ENCODE measurements at places on chromosomes 3 and 15.

GRCh38 chr3:129291236-129291886 lies 12.7 kb downstream of the HMCES start:
- no peak for DNase-seq

DNA sequence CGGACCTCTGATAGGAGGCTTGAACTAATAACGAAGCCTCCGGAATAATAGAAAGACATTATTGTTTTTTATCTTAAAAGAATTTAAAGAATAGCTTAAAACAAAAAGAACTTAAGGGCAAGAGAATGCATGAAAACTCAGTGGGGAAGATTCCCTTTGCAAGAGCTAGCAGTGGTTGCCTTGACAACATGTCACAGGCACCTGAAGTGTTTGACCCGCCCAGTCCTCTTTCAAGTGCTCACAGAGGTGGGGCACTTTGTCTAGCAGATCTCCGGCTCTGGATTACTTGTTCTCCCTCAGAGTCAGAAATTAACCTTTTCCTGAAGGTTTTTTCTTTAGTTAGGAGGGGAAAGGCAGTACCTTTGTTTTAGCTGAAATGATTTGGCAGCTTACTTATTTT lies 37.8 kb downstream of the LARS2 start:
- DNase-seq: no peak

DNA sequence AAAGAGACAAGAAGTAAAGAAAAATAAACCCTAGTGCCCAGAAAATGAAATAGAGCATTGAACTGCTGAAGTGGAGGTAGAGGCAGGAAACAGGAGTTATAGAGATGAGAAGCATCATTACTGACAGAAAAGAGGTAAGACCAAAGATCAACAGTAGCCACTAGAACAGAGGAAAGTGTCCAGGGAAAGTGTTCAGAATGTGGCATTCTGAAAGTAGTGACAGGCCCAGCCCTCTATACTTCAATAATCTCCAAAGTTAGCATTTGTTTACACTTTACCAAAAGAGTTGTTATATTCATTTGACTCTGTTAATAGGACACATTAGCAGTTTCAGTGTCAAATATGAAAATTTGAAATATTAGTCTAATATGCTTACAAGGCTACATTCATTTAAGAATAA lies 727.1 kb upstream of the NECTIN3 start:
- DNase-seq: no peak

DNA sequence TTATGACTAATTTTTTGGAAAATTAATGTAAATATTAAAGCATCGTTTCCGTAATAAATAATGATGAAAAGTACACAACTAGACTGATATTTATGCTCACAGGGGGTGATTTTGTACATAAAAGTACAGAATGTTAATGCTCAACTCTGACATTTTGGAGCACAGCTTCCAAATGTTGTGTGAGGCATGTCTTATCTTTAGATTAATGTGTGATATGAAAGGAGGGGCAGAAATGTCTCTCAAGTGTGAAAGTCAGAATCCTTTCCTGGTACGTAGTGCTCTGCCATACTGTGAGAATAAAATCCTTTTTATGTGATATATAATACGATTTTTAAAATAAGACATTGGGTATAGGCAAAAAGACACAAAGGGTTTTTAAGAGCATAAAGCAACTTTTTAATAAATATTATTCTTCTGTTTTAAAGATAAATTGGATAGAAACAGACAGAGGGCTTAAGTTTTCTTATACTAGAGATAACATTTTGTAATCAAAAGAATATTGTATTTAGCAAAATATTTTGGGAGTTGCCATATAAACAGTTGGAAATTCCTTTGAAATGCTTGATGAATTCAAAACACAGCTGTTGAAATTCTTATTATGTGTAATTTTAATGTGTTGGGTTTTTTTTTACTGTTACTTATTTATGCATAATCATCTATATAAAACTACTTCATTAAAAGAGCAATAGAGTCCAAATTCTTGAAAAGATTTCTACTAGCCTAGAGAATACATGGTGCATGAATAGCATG lies 389.7 kb downstream of the RAP2B start:
- no peak for DNase-seq

GRCh38 chr15:76936671-76937070 lies 5.1 kb downstream of the RCN2 start:
- no peak for DNase-seq

GRCh38 chr3:58078610-58079009 lies 70.4 kb downstream of the FLNB start:
- DNase-seq: no peak

GRCh38 chr3:123724306-123724705 lies 139.5 kb upstream of the HACD2 start:
- DNase-seq: no peak

DNA sequence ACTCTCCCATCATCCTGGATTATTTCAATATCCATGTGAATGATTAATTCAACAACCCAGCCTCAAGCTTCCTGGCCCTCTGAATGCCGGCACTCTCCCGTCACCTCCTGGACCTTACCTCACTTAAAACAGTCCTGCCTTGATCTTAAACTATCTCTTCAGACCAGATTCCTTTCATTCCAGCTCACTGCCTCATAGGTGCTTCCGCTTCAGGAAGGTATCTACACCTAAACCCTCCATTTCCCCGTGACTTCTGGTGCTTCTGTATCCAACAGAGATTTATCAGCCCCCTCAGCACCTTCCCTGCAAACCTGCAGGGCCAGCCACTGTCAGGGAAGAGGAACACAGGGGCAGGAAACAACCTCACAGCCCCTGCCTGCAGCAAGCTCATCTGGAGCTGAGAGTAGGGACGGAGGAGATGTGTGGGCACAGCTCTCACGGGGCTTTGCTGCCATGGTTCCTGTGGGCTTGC lies 98.9 kb upstream of the TJP1 start:
- DNase-seq: no peak

DNA sequence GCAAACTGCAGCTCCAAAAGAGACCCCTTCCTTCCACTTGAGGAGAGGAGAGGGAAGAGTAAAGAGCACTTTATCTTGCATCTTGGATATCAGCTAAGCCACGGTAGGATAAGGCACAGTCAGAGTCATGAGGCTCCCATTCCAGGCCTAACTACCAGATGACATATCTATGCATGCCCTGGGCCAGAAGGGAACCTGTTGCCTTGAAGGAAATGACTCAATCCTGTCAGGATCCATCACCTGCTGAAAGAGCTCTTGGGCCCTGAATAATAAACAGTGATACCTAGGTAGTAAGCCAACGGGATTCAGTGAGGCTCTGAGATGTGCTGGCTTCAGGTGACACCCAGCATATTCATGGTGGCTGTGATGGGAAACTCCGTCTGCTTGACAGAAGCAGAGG lies 118.5 kb upstream of the EPHA3 start:
- DNase-seq: no peak

GRCh38 chr3:45113625-45114050 lies 32.5 kb downstream of the CDCP1 start:
- DNase-seq: no peak

DNA sequence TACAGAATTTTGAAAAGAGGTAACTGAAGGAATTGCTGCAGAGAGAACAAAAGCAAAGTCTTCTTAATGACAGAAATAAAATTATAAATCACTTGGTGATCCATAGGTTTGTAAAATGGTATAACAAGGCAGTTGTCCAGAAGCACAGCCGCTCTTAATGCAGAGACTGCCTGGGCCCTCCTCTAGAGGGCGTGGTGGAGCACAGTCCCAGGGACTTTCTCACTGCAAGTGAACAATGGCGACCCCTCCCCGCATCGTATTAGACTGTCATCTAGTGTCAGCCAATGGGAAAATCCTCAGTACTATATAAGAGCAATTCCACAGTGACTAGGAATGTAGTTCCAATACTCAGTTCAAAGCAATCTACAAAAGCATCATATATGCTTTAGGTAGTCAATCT lies 26.4 kb upstream of the ZBED2 start:
- peak; percentile 37 for DNase-seq

- DNase-seq: no peak
These were observed 265.6 kb upstream of the DCBLD2 start for GRCh38 chr3:99167071-99167470.

DNA sequence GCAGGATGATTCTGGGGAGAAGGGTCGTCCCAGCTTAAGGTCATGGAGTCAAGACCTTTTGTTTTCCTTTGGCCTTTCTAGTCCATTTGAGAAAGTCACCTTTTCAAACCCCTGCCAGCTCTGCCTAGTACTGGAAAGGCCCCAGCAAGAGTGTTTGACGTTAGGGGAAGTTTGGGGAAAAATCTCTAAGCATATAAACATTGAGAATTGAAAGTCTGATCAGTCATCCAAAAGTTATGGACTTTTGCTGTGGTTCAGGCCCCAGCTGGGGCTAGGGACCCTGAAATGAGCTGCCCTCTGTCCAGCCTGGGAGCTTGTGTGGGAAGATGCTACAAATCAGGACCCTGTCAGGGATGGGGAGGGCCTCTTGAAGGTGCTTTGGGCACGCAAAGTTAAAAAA lies 21.6 kb downstream of the SLC6A6 start:
- no peak for DNase-seq

- DNase-seq: no peak
These were observed 505.3 kb upstream of the NR2F2 start for GRCh38 chr15:95825208-95825607.

DNA sequence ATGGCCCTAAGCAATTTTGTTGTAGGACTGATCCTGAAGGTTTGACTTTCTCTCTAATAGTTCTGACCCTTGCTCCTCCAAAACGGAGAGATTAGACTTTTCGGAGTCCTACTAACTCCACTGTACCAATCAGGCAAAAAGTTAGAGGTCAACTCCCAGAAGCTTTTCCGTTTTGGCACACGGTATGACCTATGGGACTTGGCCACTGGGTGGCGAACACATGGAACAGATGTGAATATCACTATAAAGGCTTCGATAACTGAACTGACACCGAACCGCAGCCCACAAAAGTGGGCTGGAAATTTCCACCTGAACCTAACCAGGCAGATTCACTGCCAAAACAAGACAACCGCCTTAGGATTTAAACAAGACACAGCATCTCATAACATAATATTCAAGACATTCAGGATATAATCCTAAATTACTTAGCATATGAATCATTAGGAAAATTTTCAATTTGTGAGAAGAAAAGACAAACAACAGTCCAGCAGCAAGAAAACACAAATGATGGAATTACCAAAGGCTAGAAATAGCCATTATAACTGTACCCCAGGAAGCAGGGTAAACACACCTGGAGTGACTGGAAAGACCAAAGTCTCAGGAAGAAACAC lies 12.2 kb upstream of the TM2D3 start:
- no peak for DNase-seq

GRCh38 chr3:30077746-30078145 lies 528.7 kb upstream of the TGFBR2 start:
- DNase-seq: no peak

DNA sequence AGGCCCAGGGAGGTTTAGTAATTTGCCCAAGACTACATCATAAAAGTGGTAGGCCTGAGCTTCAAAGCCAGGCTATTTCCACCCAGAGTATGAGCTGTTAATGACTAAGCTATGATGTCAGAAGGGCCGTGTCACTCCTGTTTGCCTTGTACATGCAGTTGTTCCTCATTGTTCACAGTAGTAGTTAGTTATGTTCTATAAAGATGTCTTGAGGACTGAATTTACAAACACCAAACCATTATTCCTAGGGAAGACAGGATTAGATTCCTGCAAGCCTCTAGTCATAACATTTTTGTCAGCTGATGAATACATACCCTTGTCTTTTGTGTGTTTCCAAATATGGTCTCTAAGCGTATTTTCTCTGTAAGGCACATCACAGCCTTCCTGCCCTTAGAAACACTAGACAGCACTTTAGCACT lies 20.9 kb upstream of the LARS2 start:
- DNase-seq: no peak

GRCh38 chr3:29267226-29267625 lies 13.6 kb upstream of the RBMS3 start:
- DNase-seq: no peak

- DNase-seq: no peak
These were observed 258.4 kb upstream of the AGTR1 start for GRCh38 chr3:148439254-148439822.

DNA sequence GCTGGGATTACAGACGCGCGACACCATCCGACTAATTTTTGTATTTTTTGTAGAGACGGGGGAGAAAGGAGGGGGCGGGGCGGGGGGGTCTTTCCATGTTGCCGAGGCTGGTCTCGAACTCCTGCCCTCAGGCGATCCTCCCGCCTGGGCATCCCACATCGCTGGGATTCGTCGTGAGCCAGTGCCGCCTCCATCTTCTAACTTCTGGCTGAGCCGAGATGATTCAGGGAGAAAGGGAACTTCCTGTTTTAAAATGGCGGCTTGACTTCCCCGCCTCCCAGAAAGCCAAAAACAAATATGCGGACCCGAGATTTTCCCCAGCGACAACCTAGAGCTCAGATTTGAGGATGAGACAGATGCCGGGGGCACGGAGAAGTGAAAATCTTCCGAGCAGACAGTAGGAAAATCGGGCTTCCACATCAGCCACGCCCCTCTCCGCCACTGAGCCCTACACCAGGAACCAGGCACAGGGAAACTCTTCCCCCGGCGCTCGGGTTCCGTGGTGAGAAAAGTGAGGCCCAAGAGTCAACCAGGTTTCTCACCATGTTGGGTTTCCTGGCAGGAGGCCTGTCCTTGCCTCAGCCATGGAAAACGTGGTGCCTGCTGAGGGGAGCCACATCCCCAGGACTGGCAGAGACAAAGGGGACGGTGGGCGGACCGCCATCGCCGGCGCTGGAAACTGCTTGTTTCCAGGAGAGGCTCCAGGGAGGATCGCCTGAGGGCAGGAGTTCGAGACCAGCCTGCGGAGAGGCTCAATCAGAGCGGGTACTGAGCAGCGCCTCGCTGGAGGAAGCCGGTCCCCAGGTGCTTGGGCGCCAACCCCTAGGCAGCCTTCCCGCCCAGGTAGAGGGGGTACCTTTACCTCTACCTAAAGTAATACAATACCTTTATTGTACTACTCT lies 18.7 kb downstream of the CHST14 start:
- no peak for DNase-seq

- DNase-seq: no peak
These were observed 260.2 kb downstream of the KLF13 start for GRCh38 chr15:31586841-31587240.

- no peak for DNase-seq
These were observed 178.5 kb downstream of the NR1D2 start for GRCh38 chr3:24123596-24123995.

Data from stimulated activated CD4-positive, alpha-beta T cell treated with anti-CD3 and anti-CD28 coated beads, Interleukin-4, amount 100 ng/mL, for 1 hour (primary cell).